Activated naive CD4-positive, alpha-beta T cell treated with anti-CD3 and anti-CD28 coated beads, Interleukin-2, amount 50 U/mL, for 16 hours (primary cell): ENCODE measurements at places on chromosomes 1 and 21.

DNA sequence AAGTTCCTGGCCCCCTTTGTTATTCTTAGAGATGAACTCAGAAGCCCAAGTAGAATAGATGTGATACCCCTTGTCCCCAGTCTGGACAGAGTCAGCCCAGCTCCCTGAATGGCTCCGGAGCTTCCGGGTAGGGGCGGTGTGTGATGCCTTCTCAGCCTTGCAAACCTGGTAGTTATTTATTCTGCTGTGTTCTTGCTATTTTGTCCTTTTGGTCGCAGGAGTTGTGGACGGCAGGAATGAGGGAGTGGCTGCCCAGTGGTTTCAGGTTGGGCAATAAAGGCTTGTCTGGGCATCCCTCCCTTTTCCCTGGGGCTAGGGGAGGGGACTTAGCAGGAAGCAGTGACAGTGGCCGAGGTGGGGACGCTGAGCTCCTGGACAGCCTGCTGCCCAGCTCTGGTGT is 2.8 kb downstream of the PTPRU start:
- DNase-seq: no peak

- DNase-seq: no peak
These were observed 1.2 kb upstream of the CAPN2 start for GRCh38 chr1:223711173-223711572.

DNA sequence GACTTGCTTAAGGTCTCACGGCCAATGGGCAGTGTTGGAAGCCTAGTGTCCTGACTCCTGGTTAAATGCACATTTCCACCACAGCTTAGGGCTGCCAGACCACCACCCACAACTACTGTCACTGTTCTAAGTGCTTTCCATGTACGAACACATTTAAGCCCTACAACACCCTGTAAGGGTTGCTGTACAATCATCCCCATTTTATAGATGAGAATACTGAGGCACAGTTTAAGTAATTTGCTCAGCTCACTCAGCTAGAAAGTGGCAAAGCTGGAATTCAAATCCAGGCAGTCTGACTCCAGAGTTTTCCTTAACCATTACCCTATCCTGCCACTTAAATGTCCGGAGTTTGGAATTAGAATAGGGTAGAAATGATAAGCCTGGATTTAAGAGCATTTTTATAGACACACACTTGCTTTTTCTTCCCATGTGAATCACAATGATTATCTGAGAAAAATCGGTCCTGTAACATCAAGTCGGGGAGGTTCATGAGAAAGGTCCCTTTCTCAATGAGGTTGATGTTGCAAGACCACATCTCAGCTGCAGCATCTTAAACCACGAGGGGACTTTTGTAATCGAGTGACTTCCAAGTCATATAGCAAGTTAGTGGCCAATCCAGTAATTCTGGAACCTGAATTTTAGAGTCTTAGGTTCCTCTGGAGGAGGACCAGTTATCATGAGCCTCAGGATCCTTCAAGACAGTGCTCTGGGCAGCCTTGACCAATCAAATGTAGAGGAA is 8.6 kb downstream of the E2F2 start:
- DNase-seq: no peak

DNA sequence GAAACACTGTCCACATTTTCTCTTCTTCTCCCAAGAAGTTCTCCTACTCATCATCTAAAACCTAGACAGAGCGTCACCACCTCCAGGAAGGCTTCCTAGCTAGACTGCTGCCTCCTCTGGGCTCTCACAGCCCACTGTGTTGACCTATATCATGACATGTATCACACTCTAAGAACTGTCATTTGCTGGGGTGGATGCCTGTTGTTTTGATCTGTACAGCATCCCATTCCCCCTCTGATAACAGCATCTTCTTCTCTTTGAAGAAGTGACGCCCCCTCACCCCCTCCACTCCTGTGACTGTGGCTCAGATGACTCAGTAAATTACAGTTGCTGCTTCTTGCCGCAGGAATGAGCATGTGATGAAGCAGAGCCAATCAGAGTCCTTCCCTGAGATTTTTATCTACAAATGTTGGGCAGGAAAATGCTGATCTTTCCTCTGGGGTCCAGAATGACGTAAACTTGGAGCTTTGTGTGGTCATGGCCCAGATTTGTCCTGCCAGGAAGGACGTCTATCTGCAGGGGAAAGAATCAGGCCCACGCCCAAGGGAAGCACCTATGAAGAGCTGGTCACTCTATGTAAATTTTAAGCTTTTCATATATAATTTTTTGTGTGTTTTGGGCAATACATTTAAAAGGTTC is 28.0 kb upstream of the FOXO6 start:
- peak; percentile 42 for DNase-seq

GRCh38 chr1:54816130-54816529 is 15.0 kb upstream of the TTC22 start:
- DNase-seq: no peak

- peak; percentile 96 for DNase-seq
These were observed at the start of gene NBPF1 for GRCh38 chr1:16613185-16614147. Gene NBPF1, minus strand, starts transcription at chr1:16613564.

GRCh38 chr21:34603710-34604057 is 11.2 kb downstream of the RCAN1 start:
- DNase-seq: no peak
